ENCODE measurements at places on chromosomes 6 and 20.

DNA sequence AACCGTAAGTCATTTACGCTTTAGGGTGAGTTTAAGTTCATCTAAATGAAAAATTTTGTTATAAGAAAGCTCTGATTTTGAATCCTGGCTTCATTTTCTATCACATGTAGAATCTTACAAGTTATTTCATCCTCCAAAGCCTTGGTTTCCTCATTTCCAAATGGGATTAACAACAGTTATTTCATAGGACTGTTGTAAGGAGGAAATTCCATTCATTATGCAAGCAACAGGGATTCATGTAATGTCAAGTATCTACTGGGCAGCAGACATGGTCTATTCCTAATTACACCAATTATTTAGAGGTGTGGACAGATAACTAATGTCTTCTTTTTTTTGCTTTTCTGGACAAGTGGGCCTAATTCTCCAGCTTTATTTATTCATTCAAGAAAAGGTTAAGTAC, 154.0 kb downstream of the PDSS2 start:
- no peak for DNase-seq

- DNase-seq: peak; percentile 84
Measured at GRCh38 chr6:138724015-138724414, 49.6 kb upstream of the CCDC28A start.

DNA sequence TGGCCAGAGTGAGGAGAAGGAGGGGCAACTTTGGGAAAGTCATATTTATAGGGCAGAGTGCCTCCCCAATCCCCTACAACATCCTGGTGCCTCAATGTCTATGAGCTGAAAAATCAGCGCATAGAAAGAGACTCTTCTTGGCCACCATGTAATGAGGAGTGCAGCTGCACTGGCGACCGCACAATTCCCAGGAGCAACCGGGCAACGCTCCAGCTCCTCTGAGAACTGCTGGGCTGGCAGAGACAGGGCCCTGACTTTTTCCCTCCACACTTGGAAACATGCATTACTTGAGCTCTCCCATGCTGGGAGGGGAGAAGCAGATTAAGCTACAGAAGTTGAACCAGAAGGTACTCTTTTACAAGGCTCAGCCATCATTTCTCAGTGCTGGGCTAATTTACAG, 31.4 kb upstream of the MARCKS start:
- peak; percentile 94 for DNase-seq

- DNase-seq: no peak
Measured at GRCh38 chr6:6881438-6882225, 226.1 kb upstream of the RREB1 start.

- DNase-seq: peak; percentile 72
Measured at GRCh38 chr6:108492131-108492766, 68.5 kb upstream of the FOXO3 start.

DNA sequence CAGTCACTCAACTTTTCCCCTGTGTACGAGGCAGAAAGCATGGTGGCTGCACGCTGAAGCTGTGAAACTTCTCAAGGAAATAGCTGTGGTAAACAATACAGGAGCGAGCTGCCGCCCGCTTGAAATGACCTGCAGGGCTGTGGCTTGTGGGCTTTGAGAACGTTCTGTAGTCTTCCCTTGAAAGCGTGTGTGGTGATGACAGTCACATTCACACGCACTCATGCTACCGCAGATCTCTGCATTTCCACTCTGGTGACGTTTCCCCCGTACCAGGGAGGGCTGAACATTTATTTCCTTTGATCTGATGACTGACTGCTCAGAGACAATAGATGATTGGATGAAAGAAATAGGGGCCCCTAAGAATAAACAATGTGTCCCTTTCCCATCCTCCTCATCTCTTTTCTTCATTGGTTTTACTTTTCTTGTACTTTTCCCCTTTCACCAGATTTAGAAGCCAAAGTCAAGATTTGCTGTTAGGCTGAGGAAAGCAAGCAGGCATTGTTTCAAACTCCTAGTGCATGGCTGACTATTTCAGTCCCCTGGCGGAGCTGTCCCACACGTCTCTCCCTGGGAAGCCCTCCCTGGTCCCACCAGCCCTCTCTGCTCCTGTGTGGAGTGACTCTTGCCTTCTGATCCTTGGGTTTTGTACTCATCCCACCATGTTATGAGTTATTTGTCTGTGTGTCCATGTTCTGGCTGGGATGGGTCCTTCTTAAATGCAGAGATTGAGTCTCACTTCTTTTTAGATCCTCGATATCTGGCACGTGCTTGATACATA, 3.9 kb downstream of the SYTL3 start:
- DNase-seq: peak; percentile 66

- no peak for DNase-seq
Measured at GRCh38 chr6:41758641-41759035, 11.4 kb upstream of the PGC start.

DNA sequence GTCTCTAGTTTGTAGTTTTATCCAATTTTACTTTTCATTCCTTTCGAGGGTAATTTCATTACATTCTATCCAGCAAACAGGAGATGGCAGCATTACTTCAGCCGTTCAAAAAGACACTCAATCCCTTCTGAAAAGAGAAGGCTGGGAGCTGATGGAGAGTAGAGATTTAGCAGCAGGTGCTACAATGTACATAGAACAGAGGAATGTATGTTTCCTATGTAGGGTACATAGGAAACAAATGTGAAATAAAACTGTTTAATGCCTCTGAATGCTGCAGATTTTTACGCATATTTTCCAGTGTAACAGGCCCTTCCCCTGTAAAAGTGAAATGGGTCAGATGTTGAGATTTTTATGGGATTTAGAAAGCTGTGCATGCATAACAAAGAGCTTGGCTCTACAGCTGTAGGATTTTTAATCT, 16.0 kb downstream of the RPS12 start:
- peak; percentile 51 for DNase-seq

DNA sequence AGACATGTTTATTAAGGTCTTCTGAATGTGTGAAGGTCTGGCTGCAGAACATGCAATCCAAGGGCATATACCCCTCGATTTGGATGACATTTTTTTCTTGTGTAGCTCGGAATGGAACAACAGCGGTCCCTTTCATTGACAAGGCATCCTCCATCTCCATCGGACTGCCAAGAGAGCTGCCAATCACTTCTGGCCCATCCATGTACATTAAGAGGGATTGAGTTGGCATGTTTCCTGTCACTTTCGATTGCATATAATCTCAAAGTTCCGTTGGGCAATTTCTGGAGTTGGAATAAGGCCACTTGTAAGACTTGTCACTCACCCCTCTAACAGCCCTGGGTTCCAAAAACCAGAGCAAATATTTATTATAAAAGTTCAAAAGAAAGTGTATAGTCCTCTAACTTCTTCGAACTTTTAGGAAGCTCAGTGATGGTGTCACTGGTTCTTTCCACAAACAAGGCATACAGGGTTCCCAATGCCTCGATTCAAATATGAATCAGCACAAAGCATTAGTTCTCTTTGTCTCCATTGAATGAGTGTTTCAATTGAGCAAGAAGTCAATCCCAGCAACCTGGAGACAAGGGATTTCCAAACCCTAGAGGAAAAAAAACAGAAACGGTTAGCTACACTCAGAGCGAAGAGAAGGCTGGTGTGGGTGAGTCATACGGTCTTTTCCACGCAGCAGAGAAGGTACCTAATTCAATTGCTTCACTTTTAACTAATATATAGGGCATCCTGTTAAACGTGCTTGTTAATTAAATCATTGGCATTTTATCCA, 10.9 kb downstream of the ZNF217 start:
- DNase-seq: peak; percentile 87

- DNase-seq: no peak
Measured at GRCh38 chr6:143750877-143751276, 73.1 kb downstream of the PHACTR2 start.

GRCh38 chr6:98324446-98324845, 509.9 kb upstream of the POU3F2 start:
- peak; percentile 28 for DNase-seq

DNA sequence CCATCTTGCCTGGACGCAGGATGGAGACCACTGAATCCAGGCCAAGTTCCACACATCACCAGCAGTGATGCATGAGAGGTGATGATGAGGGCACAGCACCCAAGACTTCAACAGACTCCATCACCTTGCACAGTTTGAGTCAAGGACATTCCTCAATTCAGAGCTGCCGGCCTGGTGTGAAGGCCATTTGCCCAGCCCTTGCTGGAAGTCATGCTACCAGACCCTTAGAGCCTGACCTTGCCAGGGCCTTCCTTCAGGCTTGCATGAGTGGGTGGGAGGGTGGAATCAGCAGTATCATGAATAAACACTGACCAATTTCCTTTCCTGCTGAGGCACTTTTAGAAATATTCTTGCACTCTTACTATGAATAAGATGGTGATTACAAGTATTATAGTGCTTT, 130.2 kb upstream of the SSTR4 start:
- DNase-seq: no peak

DNA sequence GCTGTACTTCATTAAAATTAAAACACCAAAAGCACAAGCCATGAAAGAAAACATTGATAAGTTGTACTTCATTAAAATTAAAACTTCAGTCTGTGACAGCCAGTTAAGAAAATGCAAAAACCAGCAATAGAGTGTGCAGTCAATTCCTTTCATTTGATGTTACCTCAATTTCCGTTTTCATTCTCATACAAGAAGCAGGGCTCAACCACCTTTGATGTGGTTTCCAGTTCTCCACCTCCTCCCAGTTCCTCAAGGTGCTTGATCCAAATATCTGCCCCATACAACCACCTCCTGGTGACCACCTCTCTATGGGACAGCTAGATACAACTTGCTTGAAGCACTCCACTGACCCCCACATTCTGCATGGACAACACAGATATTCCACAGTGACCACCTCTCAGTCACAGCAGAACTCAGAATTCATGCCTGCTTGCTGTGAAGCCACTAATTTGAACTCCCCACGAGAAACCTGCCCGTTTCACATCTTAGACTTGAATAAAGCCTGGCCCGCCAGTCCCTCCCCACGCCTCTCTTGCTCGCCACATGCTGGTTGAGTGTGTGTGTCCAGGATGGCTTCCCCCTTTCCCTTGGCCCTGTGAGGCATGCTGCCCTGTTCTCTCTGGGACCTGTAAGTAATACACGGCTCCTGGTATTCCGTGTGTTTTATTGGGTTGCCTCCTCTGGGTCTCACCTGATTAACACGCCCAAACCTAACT, 66.1 kb downstream of the FAM50B start:
- no peak for DNase-seq

DNA sequence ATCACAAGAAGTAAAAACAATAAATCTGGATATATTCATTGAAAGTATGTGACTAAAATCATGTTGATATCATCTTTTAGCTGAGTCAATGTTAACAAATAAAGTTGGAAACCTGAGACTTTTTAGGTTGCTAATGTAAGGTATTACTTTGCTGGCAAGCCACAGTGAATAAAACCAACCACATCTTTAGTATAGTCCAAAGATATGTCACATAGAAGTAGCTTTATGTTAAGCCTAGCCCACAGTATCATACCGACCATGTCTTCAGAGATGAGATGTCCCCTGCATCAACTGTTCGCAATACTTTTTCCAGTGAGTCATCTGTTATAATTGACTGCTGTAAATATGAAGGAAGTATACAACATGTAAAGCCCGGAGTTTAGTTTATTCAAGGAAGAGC, 107.6 kb upstream of the MCHR2 start:
- no peak for DNase-seq

GRCh38 chr20:16551607-16552006, 21.6 kb downstream of the KIF16B start:
- no peak for DNase-seq

DNA sequence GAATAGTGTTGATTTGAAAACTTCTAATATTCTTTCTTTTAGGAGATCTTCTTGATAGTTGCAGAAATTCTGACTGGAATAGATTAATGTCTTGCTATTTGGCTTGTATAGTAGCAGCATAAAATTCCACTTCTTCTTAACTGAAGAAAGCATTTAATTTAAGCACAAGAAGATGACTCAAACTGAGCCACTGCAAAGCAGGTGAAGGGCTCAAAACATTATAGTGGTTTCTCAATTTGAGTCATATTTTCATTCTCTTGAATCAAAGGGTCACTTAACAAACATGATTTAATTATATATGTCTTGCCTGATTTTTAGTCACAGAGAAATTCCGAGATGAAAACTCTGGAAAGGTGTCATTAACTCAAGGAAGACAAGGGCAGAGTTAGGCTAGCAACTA, 239.3 kb downstream of the ZNF217 start:
- no peak for DNase-seq

DNA sequence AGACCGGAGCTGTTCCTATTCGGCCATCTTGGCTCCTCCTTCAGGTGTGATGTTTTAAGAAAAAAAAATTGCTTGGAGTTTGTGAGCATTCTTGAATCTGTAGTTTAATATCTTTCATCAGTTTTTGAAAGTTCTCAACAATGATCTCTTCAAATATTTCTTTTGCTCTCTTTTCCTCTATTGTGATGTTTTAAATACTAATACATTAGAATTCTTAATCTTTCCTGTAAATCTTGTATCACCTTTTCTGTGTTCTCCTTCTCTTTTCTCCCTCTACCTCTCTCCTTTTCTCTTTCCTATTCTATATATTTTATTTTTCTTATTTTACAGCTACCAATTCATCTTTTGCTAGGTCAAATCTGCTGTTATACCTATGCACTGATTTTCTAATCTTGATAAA, 212.3 kb downstream of the RPS12 start:
- no peak for DNase-seq

- peak; percentile 83 for DNase-seq
Measured at GRCh38 chr20:44495257-44495656, 19.6 kb downstream of the TTPAL start.

DNA sequence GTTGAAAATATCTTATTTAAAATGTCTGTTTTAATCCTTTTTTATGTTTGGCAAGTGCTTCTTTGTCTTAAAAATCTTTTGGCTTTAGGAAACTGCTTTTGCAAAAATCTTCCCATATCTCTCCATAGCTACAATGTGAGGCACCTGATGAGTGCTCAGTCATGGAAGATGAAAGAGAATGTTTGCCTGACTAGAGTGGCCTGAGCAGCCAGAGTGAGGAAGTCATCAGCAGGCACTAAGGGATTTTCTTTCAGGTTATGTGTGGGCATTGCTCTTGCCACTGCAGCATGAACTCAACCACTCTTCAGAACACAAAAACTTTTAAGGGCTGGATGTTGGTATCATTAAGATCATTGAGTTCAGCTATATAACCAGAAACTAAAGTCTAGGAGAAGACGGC, 47.9 kb downstream of the AKIRIN2 start:
- no peak for DNase-seq

DNA sequence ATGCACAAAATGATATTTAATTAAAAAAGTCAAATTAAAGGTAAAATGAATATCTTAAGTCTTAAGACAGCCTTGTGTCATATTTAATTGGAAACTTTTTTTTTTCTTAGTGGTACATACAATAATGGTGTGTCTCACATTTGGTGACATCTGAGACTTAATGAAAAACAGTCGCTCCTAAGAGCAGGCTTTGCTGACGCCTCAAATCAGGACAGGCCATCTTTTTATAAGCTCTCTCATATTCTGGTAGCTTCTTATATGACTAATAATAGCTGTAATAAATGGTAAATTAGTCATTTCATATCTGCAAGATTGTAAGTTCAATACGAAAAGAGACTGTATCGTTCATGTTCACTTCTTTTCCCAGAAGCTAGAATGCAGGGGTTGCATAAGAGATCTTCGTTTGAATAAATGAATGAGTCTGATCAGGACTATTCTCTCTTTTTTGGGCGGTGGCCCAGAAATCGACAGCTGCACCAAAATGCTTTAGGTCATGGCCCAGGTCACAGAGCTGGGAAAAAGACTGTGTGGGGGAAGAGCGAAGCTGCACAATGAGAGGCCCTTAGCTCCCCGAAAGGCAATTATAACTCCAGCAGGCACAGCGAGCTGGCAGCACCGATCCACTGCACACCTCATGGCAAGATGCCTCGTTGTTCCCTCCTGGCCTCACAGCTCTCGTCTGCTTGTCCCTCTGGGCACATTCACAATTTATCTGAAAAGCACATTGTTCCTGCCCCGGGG, 69.4 kb downstream of the NRN1 start:
- DNase-seq: no peak
